ENCODE measurements at places on chromosomes 3 and 15.

DNA sequence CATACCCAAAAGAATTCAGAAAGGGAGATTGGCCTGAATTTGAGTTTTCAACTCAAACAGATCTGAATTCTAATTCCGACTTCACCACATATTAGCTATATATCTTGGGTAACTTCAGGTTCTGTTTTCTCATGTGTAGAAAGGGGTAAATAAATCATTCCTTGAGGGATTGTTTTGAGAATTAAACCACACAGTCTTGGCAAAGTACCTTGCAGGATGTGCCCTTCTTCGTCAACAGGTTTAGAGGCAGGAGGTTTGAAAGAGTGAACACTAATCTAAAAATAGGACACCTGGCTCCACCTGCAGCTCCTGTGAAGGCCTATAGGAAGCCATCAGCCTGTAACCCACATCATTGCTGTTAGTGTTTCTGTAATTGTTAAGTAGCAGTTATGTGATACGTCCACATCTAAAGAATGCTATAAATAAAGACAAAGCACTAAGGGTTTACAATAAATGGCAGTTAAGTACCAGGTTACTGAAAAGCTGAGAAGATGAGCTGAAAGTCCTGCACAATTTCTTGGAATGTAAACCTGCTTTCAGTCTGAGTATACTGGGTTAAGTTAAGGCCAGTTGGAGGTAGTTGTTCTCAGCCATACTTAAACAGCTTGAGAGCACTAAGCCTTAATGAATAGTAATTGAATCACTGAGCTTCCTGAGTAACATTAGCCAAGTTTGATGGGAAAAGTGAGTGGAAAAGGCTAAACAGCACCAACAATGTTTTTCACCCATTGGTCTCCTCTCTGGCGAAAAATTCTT lies 6.0 kb downstream of the CCDC80 start:
- DNase-seq: no peak

- no peak for DNase-seq
These were observed 24.3 kb upstream of the THRB start for GRCh38 chr3:24518990-24519367.

DNA sequence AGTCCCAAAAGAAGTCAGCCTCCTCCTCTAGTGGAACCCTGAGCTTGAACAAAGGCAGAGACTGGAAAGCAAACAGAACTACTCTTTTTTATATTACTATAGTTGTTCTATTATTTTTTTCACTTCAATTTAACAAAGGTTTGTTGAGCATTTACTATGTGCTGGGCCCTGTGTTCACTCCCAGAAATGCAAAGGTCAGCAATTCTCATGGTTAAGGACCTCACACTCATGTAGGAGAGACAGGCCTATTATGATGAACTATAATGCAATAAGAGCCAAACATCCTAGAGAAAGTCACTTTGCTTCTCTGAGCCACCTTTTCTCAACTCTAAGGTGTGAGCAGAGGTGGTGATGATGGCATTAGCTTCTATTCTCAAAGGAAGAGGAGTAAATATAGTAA lies 82.1 kb upstream of the ARHGEF3 start:
- no peak for DNase-seq

DNA sequence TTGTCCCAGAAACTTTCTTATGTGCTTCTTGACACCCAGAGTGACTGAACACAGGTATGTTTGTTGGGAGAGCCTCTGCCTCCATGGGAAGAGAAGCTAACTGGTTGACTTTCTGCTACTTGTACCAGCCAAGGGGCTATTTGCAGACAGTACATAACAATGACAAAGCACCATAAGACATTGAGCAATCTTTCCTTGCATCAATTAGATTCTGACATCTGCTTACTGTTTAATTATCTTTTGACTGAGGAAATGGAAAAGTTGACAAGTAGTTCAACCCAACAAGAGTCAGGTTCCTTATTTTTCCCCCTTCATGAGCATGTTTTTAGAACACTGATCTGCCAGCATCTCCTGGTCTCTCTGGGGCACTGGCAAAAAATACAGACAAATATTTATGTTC lies 157.7 kb downstream of the RPLP1 start:
- no peak for DNase-seq

DNA sequence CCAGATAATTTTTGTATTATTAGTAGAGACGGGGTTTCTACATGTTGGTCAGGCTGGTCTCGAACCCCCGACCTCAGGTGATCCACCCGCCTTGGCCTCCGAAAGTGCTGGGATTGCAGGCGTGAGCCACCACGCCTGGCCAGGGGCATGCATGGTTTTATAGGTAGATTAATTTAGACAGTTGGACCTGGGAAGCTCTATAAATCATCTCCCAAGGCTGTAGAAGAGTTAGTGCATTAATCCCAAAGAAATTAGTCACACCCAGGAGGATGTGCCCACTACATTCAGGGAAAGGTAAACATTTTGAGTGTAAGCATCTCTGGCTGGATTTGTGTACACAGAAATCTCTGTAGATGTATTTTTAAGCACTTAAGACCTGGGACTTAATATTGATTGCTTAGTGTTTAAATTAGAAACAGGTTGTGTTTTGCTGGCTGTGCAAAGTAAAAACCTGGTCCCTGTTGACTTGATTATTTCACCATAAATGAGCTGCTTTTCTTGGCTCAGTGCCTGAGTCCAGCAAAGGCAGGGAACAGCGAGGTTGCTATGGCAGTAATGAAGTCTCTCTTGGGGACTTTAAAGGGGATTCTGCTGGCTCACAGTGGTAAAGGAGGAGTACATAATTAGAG lies 19.2 kb downstream of the EXOSC7 start:
- DNase-seq: no peak

DNA sequence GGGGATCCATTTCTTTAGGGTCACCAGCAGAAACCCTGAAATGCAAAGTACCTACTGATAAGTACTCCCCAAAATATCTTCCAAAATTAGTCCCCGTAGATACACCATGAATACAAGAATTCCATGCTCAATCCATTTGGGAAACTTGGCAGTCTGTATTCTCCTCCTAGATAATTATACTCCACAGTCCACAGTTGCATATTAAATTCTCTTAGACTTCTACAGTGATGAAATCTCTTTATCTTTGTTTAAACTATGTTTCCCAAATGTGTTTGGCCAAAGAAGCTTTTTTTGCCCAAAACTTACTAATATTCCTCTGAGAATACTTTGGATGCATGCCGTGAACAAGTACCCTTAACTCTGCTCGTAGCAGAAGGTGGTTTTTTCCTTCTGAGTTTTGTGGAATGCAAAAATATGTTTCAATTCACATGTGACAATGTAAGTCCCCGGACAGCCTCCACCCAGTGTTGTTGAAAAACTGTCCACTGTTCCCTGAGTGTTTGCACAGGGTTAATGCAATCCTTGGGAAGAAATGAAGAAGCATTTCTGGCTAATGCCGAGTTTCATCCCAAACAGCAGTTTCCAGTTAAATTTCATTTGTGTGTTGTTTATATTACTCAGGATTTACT lies 126.7 kb downstream of the ARNT2 start:
- peak; percentile 57 for DNase-seq

GRCh38 chr3:57420001-57420400 lies 124.1 kb downstream of the DNAH12 start:
- DNase-seq: no peak

DNA sequence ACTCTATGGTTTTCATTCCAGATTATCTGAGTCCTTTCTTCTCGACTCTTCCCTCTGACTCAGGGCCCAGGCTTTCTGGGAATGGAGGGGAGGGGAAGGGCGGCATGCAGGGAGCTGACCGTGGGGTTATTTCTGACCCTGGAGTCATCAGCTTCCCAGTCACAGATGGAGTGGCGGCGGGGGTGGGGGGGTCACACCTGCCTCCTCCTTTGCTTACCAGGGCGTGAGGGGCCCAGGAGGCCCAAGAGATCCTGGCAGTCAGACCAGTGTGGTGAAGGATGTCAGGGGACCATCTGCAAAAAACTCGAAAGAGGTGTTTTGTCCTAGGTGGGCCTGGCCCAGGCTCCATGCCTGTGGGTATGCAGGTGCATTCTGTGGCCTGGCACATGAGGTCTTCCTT lies 996 bp upstream of the XIRP1 start:
- DNase-seq: no peak

- no peak for DNase-seq
These were observed 70.5 kb upstream of the SLC4A7 start for GRCh38 chr3:27554706-27555105.

DNA sequence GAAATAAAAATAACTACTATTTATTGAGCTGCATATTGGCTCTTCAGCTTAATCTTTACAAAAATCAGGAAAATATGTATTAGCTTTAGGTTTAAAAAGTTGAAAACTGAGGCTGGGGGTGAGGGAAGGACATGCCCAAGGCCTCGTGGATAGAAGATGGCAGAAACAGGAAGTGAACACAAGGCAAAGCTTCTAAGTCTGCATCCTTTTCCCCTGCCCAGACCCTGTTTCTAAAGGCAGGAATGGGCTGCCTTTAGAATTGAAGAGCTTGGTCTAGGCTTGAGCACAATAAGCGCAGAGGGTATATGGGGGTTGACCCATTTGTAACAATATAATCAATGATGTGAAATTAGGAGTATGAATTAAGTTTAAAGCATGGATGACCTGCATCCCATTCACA lies 6.1 kb downstream of the CLDN18 start:
- no peak for DNase-seq

DNA sequence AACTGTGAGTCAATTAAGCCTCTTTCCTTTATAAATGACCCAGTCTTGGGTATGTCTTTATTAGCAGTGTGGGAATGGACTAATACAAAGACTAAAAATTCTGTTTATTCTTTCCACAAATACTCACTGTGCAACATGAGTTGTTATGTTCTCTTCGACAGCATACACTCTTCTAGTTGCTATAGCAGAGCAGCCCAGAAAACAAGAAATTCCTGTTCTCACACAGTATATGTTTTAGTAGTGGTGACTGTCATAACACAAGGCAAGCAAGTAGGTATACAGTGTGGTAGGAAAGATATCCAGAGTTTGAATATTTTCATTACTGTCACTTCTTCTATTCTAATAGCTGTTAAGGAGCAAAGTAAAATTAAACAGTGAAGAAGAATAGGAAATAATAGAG lies 453.3 kb downstream of the ROBO1 start:
- no peak for DNase-seq

DNA sequence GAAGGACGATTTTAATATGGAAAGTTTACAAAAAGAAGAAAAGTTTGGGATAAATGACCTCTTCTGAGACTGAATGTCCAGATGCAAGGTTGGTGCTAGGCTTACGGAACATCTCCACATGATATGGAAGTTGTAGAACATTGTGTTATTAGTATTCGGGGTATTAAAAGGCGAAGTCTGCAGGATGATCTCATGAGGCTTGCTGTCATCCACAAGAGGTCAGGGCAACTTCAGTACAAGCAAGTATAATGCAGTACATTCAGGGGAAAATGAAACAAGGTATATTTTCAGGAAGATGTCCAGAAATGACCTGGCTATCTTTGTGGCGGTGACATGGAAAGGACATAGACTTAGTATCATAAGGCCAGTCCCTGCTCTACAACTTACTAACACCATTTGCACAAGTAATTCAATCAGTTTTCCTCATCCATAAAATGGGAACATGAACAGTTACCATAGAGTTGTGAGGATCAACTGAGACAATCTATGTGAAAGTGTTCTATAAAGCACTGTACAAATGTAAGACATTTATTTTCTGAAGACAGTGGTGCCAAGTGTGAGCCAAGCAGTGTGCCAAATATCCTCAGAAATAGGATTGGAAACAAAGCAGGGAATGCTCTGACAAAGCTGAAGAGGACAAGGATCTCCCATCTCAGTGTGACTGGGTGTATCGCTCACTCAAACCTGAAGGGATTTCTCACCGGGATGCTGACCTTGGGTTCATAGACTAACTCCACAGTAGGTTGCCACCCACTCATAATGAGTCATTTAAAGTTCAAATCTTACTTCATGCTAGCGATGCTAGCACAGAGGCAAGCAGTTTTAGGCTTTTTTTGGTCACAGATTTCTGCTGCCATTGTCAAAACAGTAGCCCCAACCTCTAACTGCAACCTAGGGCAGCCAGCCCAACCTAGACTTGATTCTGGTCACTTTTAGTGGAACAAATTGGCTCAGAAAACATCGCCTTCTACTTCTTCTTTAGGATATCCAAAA lies 118.3 kb downstream of the TIGIT start:
- DNase-seq: no peak

DNA sequence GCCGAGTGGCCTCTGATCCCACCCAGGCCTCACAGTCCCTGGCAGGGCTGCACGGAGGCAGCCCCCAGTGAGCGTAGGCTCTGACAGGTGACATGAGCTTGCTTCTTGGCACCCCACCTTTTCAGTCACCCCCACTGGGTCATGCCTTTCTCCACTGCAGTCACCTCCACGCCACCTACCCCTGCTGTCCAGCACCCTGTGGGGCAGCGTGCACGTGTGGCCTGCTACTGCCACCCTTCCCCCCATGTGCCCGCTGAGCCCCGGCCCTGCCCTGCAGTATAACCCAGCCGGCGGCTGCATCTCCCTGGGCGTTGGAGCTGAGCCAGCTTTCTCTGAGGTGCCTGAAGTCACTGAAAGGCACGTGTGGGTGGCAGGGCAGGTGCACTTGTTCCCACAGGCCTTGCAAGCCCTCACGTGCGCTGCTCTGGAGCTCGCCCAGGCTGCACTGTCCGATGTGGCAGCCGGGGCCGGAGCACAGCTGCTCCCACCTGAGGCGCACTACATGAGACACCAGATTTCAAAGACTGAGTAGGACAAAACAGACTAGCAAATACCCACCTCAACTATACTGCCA lies 65.6 kb downstream of the NIPA2 start:
- DNase-seq: no peak

DNA sequence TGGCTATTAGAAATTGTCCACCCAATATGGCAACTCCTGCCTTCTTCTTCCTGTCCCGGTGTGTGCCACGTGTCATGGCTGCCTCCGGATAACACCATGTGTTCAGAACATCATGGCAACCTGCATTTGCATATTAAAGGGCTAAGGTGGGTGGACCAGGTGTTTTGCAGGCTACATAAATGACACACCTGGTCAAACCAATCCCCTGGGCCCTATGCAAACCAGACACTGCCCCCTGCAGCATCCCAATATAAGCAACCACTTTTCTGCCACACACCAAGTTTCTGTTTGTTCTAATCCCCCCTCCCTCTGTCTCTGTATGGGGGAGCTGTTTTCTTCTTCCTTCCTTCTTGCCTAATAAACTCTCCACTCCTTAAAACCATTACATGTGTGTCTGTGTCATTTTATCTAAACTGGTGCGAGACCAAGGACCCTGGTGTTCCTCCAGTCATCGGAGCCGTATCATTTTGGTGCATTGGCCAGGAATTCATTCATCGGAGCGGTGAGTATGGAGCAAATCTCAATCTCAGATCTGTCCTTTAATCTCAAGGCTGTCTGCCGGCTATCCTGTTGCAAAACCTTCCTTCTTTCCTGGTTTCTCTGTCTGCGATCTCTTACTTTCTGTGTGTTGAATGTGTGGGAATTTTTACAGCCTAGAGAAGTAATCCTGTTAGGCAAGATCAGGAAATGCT lies 44.5 kb downstream of the NCEH1 start:
- DNase-seq: no peak

DNA sequence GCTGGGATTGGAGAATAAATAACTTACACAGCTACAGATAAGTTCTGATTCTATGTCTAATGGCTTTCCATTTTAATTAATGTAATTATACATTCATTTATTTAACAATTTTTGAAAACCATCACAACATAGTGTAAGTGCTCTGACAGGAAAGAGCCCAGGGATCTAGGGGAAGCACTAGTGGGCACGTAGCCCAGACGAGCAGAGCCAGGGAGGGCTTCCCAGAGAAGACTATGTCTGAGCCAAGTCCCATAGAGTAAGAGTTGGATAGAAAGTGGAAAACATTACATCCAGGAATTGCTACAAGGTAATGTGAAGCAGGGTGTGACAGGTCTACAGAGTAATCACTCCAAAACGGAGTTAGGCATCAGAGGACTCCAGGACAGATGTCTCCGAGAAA lies 2.9 kb upstream of the HGD start:
- no peak for DNase-seq

- no peak for DNase-seq
These were observed 65.1 kb downstream of the HMCES start for GRCh38 chr3:129343643-129344360.

Data from fibroblast of skin of left biceps (primary cell).